ENCODE measurements at places on chromosomes 5 and 9.

DNA sequence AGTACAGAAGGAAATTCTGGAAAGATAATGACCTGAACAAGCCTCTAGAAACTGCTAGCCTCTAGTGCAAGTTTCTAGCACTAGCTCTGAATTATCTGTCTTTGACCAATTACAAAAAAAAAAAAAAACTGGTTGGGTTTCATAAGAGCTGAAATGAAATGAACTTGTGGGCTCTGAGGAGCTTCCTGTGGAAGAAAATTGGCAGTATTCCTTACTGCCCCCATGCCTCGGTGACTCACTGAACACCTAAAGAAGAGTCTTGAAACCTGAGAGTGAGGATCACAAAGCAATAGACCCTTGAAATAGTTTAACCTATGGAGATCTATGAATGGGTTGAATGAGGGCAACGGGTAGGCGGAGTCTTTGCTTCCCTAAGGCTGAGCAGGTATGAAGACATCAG lies 263.6 kb upstream of the RASA1 start:
- no peak for DNase-seq

- no peak for DNase-seq
These were observed 152.7 kb upstream of the MVB12B start for GRCh38 chr9:126173929-126174328.

DNA sequence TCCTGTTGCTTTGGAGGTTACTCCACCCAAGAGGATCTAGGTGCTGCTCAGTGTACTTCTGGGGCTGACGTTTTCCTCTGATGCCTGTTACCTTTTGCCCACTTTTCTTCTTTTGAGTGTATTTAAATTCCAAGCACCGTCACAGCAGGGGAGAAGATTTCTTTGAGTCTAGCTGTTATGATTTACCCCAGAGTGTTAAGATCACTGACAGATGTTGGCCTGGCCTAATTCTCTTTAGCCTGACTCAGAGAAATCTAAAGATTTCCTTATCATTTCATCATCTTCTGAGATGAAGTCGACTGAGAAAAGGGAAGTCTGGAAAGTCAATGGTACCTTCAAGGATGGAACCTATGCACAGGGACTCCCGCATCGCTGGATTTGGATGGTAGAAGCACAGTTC lies 191.5 kb downstream of the FBXL7 start:
- DNase-seq = no peak

GRCh38 chr5:176806137-176806536 lies 4.2 kb upstream of the UNC5A start:
- no peak for DNase-seq

DNA sequence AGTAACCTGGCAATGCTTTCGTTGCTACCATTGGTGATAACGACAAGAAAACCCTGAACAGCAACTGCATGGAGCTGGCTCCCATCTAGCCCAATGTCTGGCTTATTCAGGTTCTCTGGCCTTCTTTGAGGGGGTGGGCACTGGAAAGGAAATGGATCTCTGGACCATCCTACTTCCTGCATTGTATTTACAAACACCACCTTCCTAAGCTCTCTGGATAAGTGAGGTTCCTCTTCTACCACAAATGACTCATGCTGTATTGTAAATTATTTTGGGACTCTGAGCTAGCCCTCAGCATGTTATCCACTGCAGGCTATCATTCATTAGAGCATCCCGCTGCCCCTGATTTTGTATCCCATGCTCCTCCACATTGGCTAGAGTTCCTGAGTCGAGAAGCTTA lies 136.9 kb upstream of the KLF9 start:
- no peak for DNase-seq

GRCh38 chr5:80216096-80216495 lies 39.8 kb downstream of the SERINC5 start:
- no peak for DNase-seq

DNA sequence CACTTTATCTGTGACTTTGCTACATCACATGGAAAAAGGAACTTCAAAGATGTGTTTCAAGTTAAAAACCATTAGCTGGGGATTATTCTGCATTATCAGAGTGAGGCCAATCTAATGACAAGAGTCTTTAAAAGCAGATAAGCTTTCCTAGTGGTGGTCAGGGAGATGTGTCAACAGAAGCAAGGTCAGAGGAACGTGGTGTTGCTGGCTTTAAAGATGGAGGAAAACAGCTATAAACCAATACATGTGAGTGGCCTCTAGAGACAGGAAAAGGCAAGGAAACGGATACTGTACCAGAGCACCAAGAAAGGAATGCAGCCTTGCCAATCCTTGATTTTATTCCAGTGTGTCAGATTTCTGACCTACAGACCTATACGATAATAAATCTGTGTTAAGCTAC lies 204.2 kb downstream of the TAF11L14 start:
- DNase-seq = no peak

DNA sequence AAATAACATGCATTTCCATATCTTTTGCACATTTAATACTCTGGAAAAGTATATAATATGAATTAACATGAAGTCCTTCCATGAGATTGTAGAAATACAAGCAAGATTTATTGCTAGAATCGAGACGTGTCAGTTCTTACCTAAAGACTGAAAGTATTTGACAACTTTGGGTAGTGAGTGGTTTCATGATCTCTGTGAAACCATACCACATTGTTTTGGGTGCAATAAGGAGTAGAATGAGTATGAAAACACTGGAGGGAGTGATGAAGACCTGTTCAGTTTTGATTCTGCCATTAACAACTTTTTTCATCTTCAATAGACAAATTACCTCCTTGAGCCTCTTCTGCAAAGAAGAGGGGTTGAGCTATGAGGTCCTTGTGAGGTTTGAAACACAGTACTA lies 133.7 kb downstream of the NUDT12 start:
- no peak for DNase-seq

Data from RPMI8226 (cell line).